ENCODE measurements at places on chromosomes 4 and X.

DNA sequence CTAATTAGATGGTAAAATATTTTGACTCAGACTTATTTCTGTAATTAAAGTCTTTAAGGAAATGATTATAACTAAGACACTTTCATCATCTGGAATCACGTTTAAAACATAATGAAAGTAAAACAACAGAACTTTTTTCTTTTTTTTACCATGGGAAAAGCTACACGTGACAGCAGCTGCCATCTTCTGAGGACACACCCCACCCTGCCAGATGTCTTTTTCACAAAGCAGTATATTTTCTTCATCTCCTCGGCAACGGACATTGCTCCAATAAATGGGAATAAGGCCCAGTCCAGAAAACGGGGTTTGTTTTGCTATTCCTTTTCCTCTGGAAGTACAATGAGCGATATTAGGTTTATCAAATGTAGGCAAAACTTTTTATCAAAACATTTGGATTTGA lies 17.5 kb downstream of the PRSS12 start:
- H3K4me3 ChIP-seq, result no peak overlapping the region
- H3K27ac ChIP-seq, result no peak overlapping the region
- DNase-seq, result no peak
- H3K27me3 ChIP-seq, result no peaks in the 10 kb centered on the region
- no peaks in the 10 kb centered on the region for H3K36me3 ChIP-seq
- H3K4me1 ChIP-seq, result no peaks in the 10 kb centered on the region

GRCh38 chrX:28542791-28543190 lies 44.5 kb upstream of the IL1RAPL1 start:
- no peak overlapping the region for H3K4me3 ChIP-seq
- no peaks in the 10 kb centered on the region for H3K27me3 ChIP-seq
- H3K4me1 ChIP-seq, result no peaks in the 10 kb centered on the region
- peak; percentile 4 for DNase-seq
- no peak overlapping the region for H3K27ac ChIP-seq
- no peaks in the 10 kb centered on the region for H3K36me3 ChIP-seq

- no peak overlapping the region for H3K4me3 ChIP-seq
- no peaks in the 10 kb centered on the region for H3K4me1 ChIP-seq
- DNase-seq, result no peak
- no peak overlapping the region for H3K27ac ChIP-seq
Observed at GRCh38 chrX:1894740-1895139, 279.9 kb downstream of the ASMT start.

DNA sequence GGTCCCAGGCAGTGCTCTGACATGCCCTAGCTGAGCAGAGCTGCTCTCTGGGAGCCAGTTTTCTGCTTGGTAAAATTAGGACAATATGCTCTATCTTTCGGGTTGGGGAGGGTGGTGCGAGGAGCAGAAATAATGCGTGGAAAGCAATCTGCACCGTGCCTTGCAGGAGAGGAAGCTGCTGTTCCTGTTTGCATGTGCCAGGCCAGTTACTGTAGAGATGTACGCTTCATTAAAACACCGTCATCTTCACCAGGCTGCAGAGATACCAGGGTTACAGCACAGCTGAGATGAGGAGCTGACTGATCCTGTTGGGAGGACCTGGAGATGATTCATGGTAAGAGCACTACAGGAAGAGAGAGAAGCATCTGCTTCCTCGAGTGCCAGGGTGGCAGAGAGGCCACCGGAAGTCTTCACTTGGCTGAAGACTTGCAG lies 29.5 kb upstream of the IRF2 start:
- H3K27me3 ChIP-seq, result no peaks in the 10 kb centered on the region
- H3K36me3 ChIP-seq, result no peaks in the 10 kb centered on the region
- H3K27ac ChIP-seq, result no peak overlapping the region
- no peaks in the 10 kb centered on the region for H3K4me1 ChIP-seq
- H3K4me3 ChIP-seq, result no peak overlapping the region

GRCh38 chr4:954211-955020 lies 19.0 kb downstream of the DGKQ start:
- no peak overlapping the region for H3K4me3 ChIP-seq
- no peak overlapping the region for H3K27ac ChIP-seq
- H3K4me1 ChIP-seq, result no peaks in the 10 kb centered on the region
- H3K36me3 ChIP-seq, result peaks cover 6% of the 10 kb centered on the region
- no peaks in the 10 kb centered on the region for H3K27me3 ChIP-seq

- peak overlapping the region; percentile 6 for H3K27ac ChIP-seq
- peak; percentile 64 for DNase-seq
- no peaks in the 10 kb centered on the region for H3K27me3 ChIP-seq
- no peaks in the 10 kb centered on the region for H3K36me3 ChIP-seq
Observed at GRCh38 chr4:152255437-152255836, 280.5 kb downstream of the FBXW7 start.

DNA sequence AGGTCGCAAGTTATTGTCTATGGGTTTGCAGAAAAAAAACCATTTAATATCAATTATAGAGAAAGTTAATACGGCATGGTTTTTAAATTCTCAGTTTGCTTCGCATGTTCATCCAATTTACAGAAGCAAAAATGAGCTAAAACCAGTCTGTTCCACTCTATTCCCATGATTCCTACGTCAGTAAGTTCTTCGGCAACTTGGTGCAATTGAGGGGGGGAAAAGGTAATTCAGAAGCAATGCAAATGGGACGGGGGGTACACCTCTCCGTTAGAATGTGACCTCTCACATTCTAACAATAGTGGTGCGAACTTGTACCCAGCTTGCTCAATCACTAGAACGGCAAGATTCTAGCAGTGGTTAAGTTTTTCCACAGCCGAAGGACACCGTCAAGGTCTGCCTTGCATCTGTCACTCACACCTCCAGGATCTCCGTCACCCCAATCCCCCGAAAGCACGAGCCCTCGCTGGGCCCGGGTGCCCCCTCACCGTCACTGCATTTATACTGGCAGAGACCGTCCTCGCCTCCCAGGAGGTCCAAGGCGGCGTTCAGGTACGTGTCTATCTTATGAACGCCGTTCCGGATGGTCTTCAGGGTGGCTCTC lies 653 bp downstream of the PLA2G12A start:
- H3K4me3 ChIP-seq, result peak overlapping the region; percentile 28
- H3K36me3 ChIP-seq, result no peaks in the 10 kb centered on the region
- no peak for DNase-seq
- H3K4me1 ChIP-seq, result no peaks in the 10 kb centered on the region
- H3K27me3 ChIP-seq, result no peaks in the 10 kb centered on the region

- H3K4me3 ChIP-seq, result no peak overlapping the region
- H3K27me3 ChIP-seq, result no peaks in the 10 kb centered on the region
- no peaks in the 10 kb centered on the region for H3K36me3 ChIP-seq
- H3K27ac ChIP-seq, result peak overlapping the region; percentile 50
- no peak for DNase-seq
Observed at GRCh38 chr4:25863831-25864418, 1.1 kb upstream of the SEL1L3 start.

GRCh38 chrX:103831342-103831802 lies 685 bp downstream of the RAB9B start:
- H3K36me3 ChIP-seq, result no peaks in the 10 kb centered on the region
- DNase-seq, result no peak
- no peak overlapping the region for H3K27ac ChIP-seq
- peaks cover under 1% of the 10 kb centered on the region for H3K27me3 ChIP-seq
- no peaks in the 10 kb centered on the region for H3K4me1 ChIP-seq

- H3K36me3 ChIP-seq, result no peaks in the 10 kb centered on the region
- no peak overlapping the region for H3K27ac ChIP-seq
- no peak overlapping the region for H3K4me3 ChIP-seq
- DNase-seq, result no peak
- H3K27me3 ChIP-seq, result no peaks in the 10 kb centered on the region
- H3K4me1 ChIP-seq, result no peaks in the 10 kb centered on the region
Observed at GRCh38 chr4:57355101-57355665, 245.0 kb upstream of the IGFBP7 start.

GRCh38 chr4:122552898-122553297 lies 68.0 kb downstream of the IL21 start:
- no peaks in the 10 kb centered on the region for H3K27me3 ChIP-seq
- no peaks in the 10 kb centered on the region for H3K4me1 ChIP-seq
- no peak overlapping the region for H3K4me3 ChIP-seq
- no peaks in the 10 kb centered on the region for H3K36me3 ChIP-seq
- DNase-seq, result no peak
- H3K27ac ChIP-seq, result no peak overlapping the region

DNA sequence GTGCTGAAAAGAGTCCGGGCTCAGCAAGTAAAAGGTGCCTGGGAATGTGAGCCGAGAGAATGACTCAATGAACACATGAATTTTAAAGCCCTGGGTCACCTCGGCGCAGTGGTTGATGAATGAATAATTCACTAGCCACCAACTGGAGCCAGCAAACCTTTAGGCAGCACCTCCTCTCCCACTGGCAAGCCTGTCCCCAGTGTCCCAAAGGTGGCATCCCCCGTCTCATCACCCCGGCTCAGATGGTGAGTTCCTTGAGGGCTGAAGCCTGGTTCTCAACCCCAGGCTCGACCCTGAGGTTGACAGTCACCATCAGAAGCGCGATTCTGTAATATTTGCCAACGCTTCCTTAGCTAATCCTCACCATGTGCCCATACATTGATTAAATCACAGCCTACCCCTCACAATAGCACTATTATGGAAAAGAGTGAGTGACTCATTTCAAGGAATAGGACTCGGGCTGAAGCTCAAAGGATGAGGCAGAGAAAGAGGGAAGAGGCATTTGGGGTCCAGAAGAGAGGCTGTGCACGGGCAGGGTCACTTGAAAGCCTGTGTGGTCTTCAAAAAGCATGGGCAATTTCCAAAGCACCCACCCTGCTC lies 2.7 kb upstream of the CCNQ start:
- no peak overlapping the region for H3K27ac ChIP-seq
- no peak for DNase-seq
- no peaks in the 10 kb centered on the region for H3K4me1 ChIP-seq
- no peak overlapping the region for H3K4me3 ChIP-seq

DNA sequence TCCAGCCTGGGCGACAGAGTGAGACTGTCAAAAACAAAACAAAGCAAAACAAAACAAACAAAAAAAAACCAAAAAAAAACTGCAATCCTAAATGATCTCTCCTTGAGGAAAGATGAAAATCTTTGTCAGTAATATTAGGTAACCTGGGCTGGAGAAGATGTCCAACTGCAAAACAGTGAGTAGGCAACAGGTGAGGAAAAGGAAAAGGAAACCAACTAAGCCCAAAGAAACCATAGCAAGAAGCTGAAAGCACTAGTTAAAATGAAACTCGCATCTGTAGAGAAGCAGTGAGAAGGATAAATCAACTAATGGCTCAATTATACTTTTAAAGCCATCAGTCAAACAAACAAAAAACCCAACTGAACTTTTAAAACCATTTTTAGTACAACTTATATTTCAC lies 54.2 kb downstream of the ENOX2 start:
- DNase-seq, result no peak
- H3K27me3 ChIP-seq, result no peaks in the 10 kb centered on the region
- no peaks in the 10 kb centered on the region for H3K4me1 ChIP-seq
- no peak overlapping the region for H3K27ac ChIP-seq
- H3K36me3 ChIP-seq, result no peaks in the 10 kb centered on the region

DNA sequence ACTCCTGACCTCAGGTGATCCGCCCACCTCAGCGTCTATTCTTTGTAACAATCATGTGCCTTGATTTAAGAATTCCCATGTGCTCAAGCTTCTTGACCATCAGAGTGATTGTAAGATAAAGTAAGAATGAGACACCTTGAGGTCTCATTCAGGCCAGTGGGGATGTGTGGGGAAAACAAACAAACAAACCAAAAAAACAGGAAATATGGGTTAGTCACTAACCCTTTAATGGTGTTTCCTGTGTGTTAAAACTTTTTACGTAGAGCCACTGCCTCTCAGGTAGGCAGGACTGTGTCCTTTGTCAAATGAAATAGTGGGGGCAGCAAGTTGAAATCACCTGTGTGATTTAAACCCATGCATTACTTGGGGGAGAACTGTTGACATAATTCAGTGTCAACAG lies 91.5 kb upstream of the DHRSX start:
- no peak overlapping the region for H3K4me3 ChIP-seq
- H3K27ac ChIP-seq, result no peak overlapping the region
- H3K4me1 ChIP-seq, result no peaks in the 10 kb centered on the region

DNA sequence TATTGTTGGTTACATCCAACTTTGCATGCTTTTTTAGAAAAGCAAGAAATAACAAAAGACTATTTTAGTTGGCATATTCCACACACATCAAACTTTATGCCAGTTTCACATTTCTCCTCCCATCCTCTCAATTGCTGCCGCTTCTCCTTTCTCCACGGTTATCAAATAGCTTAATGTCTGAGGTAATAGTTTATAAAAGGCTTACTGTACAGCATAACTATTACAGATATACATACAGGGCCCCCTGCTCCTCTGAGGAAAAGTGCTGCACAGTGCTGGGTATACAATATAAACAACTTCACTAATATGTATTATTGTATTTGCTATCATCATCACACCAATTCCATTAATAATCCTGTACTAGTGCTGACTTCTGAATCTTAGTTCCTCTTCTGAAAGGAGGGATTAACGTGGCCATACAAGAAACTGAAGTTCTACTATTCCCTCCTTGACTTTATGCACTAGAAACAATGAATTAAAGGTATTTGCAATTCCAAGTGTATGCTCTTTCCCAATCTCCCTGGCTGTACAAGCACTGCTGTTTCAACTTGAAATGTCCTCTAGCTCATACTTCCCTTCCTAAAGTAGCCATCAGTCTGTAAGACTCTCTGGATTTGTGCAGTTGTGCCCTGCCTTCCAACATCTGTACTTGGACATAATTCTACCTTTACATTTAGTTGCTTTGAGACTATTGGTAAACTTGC lies 2.5 kb downstream of the CCNI start:
- peak overlapping the region; percentile 87 for H3K4me3 ChIP-seq
- H3K36me3 ChIP-seq, result no peaks in the 10 kb centered on the region
- H3K27me3 ChIP-seq, result no peaks in the 10 kb centered on the region
- H3K27ac ChIP-seq, result peak overlapping the region; percentile 100
- DNase-seq, result no peak

GRCh38 chr4:87589531-87589930 lies 18.8 kb upstream of the DSPP start:
- H3K27me3 ChIP-seq, result no peaks in the 10 kb centered on the region
- DNase-seq, result no peak
- no peaks in the 10 kb centered on the region for H3K36me3 ChIP-seq
- H3K27ac ChIP-seq, result no peak overlapping the region
- H3K4me3 ChIP-seq, result no peak overlapping the region

- H3K4me3 ChIP-seq, result no peak overlapping the region
- no peaks in the 10 kb centered on the region for H3K4me1 ChIP-seq
- H3K27ac ChIP-seq, result no peak overlapping the region
- no peaks in the 10 kb centered on the region for H3K27me3 ChIP-seq
Observed at GRCh38 chr4:72513227-72513626, 55.8 kb downstream of the ADAMTS3 start.

GRCh38 chr4:125952631-125953030 lies 637.9 kb downstream of the FAT4 start:
- no peak for DNase-seq
- H3K27ac ChIP-seq, result no peak overlapping the region
- no peaks in the 10 kb centered on the region for H3K36me3 ChIP-seq

All from thyroid gland (tissue), 4 donors.